ENCODE measurements at places on chromosomes 11 and 22. TPM values are rescaled to one million over a fixed set of nuclear protein-coding genes. Genes with fewer than 3 reads are reported as not detected.

DNA sequence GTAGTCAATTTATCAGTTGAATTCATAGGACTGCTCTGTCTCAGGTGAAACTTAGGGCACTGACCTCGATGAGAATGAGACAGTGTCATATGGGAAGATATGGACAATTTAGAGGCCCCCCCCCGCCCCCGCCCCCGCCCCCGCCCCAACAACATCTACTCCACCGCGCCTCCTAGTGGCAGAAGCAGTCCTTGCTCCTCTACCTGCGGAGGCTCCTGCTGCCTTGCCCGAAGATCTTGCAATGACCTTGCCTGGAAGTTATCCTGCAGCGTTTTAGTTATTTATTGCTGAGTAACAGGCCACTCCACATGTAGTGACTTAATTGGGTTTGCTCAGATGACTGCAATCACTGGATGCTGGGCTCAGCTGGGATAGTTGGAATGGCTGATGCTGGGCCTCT, 15.2 kb downstream of the SERPINH1 start:
- peak; percentile 38 for DNase-seq

DNA sequence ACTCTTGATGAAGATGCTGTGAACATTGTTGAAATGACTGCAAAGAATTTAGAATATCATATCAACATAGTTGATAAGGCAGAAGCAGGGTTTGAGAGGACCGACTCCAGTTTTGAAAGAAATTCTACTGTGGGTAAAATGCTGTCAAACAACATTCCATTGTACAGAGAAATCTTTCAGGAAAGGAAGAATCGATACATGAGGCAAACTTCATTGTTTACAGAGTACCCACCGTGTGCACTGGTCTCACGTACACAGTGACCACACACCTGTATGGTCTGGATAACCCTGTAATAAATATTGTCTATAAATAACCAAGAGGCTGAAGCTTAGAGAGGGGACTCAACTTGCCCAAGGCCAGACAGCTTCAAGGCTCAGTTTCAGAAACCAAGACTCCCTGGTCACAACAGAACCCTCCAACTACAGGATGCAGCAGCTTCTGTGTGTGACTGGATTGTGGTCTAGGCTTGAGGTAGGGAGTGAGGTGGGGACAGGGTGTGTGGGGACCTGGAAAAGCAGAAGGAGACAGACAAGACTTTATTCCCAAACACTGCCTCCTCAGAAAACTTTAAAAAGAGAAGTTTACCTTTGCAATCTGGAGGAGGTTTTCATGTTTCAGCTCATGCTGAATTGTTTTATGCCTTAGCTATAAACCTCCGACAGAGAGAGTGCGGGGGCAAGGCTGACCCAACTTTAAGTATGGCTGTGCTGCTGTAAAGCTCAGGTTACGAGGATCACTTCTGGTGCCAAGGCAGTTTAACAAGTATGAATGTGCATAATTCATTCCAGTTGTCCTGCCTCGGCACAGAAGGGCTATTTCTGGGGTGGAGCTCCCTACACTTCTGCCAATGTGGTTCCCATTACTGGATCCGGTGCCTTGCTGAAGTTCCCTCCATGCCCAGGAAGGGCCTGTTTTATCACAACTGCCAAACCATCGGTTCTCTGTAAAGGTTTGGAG, 372.6 kb upstream of the NARS2 start:
- no peak for DNase-seq

DNA sequence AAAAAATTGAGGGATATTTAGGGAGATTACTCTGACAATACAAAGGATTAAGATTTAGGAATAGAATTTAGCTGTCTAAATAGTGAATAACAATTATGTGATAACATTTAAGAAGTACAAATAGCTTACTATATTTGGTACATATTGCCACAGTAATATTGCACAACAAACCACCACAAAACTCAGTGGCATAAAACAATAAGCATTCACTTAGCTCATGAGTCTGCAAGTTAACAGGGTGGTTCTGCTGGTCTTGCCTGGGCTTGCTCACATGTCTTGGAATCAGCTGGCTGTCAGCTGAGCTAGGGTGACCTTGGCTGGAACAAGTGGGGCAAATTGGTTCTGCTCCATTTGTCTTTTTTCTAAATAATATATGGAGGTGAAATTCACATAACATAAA, 115.1 kb downstream of the DCDC1 start:
- DNase-seq: no peak

- no peak for DNase-seq
Observed at GRCh38 chr11:17796154-17796553, 61.6 kb downstream of the KCNC1 start.

GRCh38 chr11:123235117-123235655, 40.1 kb upstream of the CLMP start:
- no peak for DNase-seq

GRCh38 chr11:2885017-2885677, 428 bp downstream of the CDKN1C start:
- DNase-seq: peak; percentile 36

GRCh38 chr22:47289336-47289985, 527.0 kb downstream of the TBC1D22A start:
- DNase-seq: no peak

GRCh38 chr22:22955866-22956535, 68.4 kb downstream of the IGLL5 start:
- peak; percentile 61 for DNase-seq

DNA sequence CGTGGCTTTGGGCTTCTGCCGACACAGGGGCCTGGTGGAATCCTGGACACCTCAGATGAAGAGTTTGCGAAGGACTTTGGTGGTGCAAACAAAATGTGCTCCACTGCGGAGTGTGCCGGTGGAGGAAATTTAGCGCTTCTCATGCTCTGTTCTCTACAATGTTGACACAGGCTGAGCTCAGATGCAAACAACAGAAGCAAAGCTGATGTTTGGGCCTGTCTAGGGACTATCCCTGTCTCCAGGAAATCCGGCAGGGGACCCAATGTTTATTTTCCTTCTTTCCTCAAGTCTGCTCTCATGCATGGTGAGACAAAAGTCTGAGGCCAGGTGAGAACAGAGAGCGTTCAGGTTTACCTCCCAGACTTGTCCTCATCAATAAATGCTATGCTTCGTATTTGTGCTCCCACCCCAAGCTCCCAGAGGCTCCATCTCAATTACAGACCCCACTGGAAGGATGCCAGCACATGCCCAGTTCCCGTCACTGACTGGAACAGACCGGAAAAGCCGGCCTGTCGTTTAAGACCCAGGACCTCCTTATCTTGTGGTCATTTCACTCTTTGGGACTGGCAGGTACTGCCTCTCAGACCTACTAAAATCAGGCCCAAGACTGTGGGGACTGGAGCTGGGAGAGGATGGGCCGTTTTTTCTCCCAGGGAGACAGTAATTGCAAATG, 105.7 kb upstream of the B3GAT1 start:
- no peak for DNase-seq

GRCh38 chr11:112310419-112310818, 49.8 kb upstream of the PLET1 start:
- DNase-seq: peak; percentile 70

- DNase-seq: no peak
Observed at GRCh38 chr11:61954106-61954850, 4.1 kb downstream of the BEST1 start.

DNA sequence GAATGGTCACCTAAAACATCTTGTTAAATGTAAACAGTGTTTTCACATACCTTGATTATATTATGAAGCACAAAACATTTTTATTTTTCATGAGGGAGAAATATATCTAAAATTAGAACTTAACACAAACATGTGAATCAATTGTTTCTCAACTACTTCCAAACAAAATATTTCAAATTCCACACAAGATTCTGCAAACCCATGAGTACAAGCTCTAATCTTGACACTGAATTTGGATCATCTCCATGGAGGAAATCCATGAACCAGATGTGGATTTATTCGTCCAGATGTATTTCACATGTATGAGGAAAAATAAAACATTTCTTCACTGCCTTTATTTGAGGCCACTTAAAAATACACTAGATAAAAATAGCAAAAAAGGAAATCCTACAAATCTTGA, 184.2 kb downstream of the SBF2 start:
- DNase-seq: peak; percentile 83

GRCh38 chr11:2739531-2740274, 39.9 kb upstream of the KCNQ1OT1 start:
- no peak for DNase-seq

DNA sequence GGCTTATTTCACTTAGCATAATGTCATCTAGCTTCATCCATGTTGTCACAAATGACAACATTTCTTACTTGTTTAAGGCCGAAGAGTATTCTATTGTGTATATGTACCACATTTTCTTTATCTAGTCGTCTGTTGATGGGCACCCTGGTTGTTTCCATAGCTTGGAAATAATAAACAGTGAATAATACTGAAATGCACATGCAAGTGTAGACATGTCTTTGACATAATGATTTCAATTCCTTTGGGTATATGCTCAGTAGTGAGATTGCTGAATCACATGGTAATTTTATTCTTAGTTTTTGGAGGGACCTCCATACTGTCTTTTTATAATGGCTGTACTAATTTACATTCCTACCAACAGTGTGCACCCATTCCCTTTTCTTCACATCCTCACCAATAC, 508.0 kb downstream of the NELL1 start:
- no peak for DNase-seq

DNA sequence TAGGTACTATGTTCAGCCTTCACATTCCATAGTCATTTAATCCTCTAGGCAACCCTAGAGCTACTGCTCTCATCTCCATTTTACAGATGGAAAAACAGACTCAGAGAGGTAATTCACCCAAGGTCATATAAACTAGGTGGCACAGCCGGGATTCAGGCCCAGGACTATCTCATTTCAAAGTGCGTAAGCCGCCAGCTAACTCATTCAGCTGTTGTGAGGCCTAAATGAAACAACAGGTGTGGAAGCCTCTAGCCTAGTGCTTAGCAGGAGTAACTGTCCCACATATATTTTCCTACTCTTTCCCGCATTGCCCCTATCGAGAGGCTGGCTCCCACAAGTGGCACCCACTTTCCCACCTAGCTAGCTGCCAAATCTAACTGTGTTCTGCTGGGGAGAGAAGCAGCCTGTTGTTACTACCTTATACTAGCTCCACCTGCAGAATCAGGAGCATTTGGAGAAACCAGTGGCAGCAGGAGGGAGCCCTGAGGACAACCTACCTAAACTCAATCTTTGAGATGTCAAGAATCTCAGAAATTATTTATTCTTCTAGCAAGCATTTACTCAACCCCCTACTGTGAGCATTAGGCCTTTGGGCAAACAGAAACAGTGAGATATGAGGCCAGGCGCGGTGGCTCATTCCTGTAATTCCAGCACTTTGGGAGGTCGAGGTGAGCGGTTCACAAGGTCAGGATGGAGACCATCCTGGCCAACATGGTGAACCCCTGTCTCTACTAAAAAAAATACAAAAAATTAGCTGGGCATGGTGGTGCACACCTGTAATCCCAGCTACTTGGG, 20.9 kb downstream of the PRG3 start:
- DNase-seq: no peak

GRCh38 chr11:3995307-3995706, 99.3 kb upstream of the RRM1 start:
- DNase-seq: no peak

DNA sequence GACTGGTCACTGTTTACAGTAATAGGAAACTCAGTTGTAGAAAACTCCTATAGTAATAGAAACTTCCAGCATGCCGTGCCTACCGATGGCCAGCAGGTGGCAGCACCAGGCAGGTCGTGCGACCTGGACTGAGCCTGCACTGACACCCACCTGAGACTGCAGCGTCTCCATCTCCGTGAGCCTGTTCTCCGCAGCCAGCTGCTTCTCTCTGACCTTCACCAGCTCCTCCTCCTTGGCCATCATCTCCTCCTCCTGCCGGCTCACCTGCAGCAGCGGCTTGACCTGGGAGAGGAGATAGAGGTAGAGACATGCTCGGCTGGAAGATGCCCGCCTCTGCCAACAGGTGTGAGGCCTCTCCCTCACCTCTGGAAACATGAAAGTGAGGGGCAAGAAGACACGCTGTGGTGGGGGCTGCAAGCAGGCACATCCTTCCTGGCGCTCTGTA, 48.5 kb downstream of the APOL1 start:
- peak; percentile 73 for DNase-seq

DNA sequence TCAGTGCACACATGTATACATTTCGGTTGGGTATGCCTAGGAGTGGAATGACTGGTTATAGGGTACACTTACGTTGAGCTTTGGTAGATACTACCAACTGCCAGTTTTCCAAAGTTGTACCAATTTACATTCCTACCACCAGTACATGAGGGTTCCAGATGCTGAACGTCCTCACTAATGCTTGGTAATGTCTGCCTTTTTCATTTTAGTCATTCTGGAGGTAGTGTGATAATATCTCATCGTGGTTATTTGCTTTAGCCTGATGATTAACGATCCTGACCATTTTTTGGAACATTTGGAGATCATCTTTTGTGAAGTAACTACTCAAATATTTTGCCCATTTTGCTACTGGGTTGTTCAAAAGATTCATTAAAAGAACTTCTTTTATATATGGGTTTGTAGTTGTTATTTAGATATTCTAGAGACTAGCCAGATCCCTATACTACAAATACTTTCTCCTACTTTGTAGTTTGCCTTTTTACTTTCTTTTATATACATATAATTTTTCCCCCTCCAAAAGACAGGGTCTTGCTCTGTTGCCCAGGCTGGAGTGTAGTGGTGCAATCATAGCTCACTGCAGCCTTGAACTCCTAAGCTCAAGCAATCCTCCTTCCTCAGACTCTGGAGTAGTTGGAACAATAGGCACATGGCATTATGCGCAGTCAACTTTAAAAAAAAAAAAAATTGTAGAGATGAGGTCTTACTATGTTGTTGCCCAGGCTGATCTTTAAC, 62.1 kb downstream of the RBFOX2 start:
- peak; percentile 35 for DNase-seq

- DNase-seq: no peak
Observed at GRCh38 chr22:43570531-43571165, 158.8 kb downstream of the MPPED1 start.

DNA sequence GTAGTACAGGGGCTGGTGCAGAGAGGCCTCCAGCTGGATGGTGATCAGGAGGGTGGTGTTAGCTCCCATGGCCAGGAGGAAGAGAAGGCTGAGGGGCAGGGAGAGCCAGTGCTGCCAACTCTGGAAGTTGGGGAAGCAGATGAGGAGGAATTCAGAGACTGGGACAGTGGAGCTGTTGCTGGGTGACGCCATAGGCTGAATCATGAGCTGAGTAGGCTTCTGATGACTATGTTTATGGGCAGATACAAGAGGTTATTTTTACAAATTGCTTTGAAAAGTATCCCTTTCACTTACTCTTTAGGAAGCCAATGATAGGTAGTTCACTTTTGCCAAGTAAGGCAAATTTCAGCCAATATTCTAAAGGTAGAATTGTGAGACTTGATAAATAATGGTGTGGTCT, 3.1 kb downstream of the OR56A1 start:
- no peak for DNase-seq

- no peak for DNase-seq
Observed at GRCh38 chr22:41239443-41240128, 1.1 kb downstream of the CHADL start.

The SLC1A2 gene
- polyA plus RNA-seq: 0.15 TPM

The APOC3 gene
- polyA plus RNA-seq: not detected

The MPPED2 gene
- 0.11 TPM for polyA plus RNA-seq

The C22orf23 gene
- 0.39 TPM for polyA plus RNA-seq

The AMPD3 gene
- polyA plus RNA-seq: 10.8 TPM

The TYR gene
- polyA plus RNA-seq: not detected

The ROBO4 gene
- 0.82 TPM for polyA plus RNA-seq

The LIF gene
- 203 TPM for polyA plus RNA-seq

The OTOG gene
- polyA plus RNA-seq: not detected

The TIMM10 gene
- 135 TPM for polyA plus RNA-seq

The DSCAML1 gene
- polyA plus RNA-seq: not detected
